ENCODE measurements at places on chromosomes 16 and 17.

DNA sequence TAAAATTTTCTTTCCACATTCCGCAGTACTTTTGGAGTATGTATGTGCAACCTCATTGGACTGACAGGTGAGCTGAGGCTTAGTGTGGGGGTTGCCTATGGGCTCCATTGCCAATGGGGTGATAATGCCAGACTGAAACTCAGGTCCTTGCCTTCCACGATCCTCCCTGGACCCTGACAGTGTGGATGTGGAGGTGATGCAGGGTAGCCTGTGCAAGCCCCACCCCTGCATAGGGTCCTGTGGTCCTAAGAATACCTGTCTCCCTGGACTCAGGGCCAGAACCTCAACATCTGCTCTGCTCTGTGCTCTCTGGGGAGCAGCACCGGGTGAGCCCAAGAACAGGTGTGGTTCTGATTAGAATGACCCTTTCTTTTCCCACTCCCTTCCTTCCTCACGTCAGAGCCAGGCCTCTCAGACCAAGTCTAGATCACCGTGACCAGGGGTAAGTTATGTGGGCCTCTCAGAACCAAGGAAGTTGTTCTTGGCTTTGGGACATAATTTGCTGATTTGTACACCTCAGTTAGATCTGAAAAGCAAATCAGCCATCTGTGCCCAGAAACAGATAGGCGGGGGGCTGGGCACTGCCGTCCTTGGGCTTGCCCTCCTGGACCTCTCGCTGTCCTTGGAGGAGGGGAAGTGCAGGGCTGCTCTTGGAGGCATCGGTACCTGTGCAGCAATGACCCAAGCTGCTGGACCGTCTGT is 8.4 kb upstream of the TNS4 start:
- DNase-seq, result no peak

- DNase-seq, result no peak
These were observed 6.4 kb downstream of the NECAB2 start for GRCh38 chr16:83974475-83974874.

DNA sequence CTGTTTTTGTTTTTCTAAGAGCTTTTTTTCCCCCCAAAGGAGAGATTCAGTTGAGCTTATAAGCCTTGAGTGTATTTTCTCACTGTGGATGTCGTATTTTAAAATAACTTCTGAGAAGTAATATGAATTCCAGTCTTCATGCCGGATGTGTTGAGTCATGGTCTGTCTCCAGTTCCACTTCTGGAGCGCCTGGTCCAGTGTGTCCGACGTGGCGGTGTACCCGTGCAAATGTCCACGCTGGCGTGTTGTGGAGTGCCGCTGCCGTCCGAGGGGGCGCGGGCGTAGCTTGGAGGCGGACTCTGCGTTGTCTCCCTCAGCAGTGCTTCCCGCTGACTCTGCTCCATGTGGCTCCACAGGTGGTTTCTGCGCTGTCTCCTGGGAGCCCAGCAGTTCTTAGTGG is 60.9 kb upstream of the ZNF750 start:
- no peak for DNase-seq

DNA sequence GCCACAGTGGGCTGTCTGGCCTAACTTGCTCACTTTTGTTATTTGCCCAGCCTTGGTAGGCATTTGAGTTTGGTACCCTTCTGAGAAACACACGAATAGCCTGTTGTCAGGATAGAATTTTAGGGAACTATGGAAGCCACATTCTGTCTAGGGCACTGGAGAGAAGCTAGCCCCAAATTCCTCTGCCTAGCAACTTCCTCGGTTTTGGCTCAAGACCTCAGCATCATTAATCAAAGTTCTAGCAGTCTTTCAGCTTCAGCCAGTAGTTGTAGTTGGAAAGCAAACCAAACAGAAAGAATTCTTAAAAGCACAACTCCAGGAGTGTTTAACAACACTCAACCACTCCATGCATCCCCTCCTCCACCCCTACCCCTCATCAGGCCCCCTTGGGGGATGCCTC is 572.1 kb upstream of the PSMD7 start:
- DNase-seq, result no peak

DNA sequence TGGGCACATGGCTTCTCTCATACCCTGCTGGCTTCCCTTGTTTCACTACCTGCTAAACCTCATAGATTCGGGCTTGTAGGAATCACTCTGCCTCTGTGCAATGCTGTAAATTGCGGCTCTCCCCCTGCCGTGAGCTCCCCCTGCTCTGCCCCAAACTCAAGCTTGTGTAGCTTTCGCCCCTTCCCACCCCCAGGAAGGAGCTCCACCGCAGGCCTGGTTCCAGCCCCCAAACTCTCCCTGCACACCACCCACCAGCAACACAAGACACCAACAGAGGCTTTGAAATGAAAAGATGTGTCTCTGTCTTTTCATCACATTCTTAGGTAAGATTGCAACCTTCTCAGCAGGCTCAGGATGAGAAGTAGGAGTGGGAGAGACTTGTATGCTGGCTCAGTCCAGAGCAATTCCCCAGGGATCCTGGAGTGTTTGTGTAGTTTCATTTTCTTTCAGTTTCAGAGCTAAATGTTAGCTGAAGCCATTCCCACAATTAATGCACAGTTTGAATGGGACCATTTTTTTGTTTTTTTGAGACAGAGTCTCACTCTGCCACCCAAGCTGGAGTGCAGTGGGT is 14.2 kb downstream of the CX3CL1 start:
- DNase-seq, result no peak

DNA sequence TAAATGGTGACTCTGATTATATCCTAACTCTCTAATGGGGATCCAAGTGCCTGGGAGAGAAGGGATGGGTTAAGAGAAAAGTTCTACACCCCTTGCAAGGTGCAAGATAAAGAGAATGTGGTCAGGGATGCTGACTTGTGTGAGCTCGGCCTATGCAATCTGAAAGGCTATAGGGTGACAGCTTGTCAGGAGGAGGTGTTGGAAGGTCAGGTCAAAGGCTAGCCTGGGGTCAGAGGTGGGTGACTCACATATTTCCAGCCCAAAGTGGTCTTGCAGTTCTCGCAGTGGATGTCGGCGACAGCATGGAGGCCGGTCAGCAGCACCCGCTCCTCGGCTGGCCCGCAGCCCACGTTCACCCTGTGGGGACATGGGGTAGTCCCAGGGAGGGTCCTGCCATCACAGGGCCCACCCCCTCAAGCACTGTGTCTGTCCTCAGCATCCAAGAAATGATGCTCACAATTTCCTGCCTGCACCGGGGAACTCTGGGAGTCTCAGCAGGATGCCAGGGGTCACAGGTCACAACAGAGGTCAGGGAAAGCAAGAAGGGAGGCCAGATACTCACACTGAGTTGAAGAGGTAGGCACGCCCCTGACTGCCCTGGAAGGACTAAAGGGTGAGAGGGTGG is 1.4 kb downstream of the YPEL3 start:
- no peak for DNase-seq

DNA sequence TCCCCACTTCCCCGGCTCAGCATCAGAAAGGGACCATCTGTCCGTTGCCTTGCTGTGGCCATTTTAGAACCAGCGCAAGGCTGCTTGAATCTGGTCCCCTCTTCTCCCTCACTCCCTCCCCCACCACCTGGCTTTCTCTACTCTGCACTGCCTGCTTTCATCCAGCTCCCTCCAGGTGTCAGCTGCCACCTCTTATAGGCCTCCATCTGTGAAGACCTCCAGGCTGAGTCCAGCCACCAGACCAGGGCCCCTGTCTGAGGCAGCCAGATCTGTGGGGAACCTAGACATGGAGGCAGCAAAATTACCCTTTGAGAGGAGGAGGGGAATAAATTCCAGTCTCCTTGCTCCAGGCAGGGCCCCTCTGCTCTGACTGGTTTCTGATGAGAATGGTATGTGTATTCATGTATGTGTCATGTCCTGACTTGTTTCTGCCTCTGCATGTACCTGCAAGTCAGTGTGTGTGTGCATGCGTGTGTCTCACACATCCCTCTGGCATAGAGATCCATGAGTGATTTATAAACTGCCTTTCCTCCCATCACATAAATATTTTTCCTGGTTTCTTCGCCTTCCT is 21.1 kb downstream of the MINK1 start:
- DNase-seq, result peak; percentile 20

DNA sequence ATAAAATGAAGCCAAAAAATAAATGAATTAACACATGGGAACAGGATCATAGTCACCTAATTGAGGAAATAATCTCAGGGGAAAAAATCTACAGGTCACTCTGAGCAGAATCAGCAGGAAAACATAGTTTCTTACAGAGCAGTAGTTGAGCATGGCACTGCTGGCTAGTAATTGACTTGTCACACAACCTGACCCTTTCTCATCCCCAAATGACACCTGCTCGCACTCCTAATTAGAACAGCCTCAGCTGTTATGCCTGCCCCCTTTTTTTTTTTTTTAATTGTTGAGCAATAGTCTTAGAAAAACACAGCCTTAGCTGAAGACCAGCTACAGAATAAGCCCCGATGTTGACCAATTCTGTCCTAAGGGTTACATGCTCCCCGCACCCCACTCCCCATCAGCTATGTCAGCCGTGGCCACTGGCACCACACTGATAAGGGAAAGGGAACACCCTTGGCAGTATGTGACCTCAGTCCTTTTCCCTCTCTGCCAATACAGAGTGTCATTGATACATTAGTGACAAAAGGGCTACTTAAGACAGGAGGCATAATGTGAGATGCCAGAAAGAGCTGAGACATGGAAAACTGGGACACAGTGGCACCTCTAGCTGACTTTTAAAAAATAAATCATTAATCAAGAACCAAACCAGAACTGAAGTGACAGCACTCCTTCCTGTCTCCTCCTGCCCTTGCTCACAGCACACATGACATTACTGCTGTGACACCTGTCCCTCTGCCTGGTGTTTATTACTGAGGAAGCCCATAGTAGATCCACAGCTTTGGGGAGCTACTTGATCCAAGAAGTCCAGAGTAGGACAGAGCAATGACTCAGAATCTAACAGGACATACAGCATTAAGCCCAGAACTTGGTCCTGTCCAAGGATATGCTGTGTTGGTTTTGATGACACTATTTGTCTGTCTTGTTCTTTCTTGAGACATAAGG is 41.7 kb downstream of the WDR59 start:
- no peak for DNase-seq

DNA sequence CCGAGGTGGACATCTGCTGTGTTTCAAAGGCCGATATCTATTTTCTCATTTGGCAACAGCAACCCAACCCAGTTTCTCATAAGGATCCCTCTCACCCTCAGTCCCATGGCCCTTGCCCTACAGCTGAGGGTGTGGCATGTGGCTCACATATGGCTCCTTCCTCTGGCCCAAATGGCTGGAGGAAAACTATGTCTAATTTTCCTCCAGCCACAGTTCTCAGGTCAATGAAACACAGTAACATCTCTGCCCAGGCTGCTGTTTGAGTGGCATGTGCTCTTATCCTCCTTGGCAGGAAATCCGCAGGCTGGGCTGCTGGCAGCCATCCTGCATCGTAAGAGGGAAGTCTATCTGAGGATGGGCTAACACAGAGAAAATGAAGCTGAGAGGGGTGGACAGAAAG is 24.1 kb downstream of the SERPINF1 start:
- no peak for DNase-seq

GRCh38 chr16:21952040-21952792 is 945 bp upstream of the UQCRC2 start:
- peak; percentile 80 for DNase-seq

GRCh38 chr17:29051194-29051593 is 8.3 kb downstream of the PIPOX start:
- no peak for DNase-seq

DNA sequence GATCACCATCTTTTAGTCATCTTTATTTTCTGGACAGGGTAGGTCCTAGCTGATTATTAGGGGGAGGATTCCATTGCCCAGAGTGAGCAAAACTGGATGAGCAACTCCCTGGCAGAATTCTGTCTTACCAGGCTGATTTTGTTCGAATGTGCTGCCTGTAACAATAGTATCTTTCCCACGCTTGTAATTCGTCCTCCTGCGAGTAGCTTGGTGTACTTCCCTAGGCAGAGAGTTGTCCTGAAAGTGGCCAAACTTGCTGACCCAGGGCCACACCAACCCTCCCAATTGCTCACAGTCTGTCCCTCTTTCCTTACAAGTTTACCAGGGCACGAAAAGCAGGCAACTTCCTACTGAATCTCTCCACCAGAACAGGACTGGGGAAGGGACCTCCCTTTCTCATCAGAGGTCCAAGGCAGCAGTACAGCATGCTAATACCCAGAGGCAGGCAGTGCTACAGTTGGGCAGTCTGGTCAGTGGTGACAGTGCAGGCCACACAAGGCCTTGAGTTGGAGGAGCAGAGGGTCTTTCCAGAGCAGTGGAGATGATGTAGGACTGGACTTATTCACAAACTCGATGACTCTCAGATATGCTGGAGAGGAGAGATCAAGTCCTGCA is 67.8 kb upstream of the NLK start:
- no peak for DNase-seq

- peak; percentile 73 for DNase-seq
These were observed 491 bp downstream of the SLC25A19 start for GRCh38 chr17:75288770-75289114.

GRCh38 chr17:69418535-69418934 is 4.0 kb downstream of the MAP2K6 start:
- DNase-seq, result no peak

GRCh38 chr17:4769628-4770027 is 2.1 kb upstream of the TM4SF5 start:
- no peak for DNase-seq

DNA sequence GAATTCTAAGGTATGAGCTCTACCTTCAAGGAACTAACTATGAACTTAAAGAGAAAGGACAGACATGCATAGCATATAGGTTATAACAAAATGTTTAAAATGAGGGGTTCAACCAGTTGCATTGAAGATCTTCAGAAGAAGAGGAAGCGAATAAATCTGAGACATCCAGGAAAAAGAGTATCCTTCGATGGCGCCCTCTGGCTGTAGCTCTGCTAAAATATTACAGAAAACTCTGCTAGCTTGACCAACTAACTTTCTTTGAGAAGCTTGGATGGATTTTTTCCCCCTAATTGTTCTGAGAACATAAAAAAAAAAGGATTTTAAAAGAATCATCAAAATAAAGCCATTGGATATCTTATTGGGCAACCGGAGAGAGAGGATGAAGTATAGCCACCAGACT is 659.9 kb upstream of the SOX9 start:
- DNase-seq, result peak; percentile 33

GRCh38 chr17:50219342-50219741 is 17.9 kb upstream of the COL1A1 start:
- DNase-seq, result no peak

GRCh38 chr17:58968426-58969061 is 138.1 kb downstream of the TRIM37 start:
- DNase-seq, result no peak

GRCh38 chr16:6250511-6250910 is 1082.1 kb upstream of the RBFOX1 start:
- no peak for DNase-seq

- DNase-seq, result no peak
These were observed 598 bp downstream of the NIP7 start for GRCh38 chr16:69340095-69340644.

- no peak for DNase-seq
These were observed 17.0 kb upstream of the KRT20 start for GRCh38 chr17:40901981-40902474.
